ENCODE measurements at places on chromosomes 1 and 21.

- DNase-seq, result no peak
These were observed 23.2 kb downstream of the TRPM2 start for GRCh38 chr21:44376606-44377005.

DNA sequence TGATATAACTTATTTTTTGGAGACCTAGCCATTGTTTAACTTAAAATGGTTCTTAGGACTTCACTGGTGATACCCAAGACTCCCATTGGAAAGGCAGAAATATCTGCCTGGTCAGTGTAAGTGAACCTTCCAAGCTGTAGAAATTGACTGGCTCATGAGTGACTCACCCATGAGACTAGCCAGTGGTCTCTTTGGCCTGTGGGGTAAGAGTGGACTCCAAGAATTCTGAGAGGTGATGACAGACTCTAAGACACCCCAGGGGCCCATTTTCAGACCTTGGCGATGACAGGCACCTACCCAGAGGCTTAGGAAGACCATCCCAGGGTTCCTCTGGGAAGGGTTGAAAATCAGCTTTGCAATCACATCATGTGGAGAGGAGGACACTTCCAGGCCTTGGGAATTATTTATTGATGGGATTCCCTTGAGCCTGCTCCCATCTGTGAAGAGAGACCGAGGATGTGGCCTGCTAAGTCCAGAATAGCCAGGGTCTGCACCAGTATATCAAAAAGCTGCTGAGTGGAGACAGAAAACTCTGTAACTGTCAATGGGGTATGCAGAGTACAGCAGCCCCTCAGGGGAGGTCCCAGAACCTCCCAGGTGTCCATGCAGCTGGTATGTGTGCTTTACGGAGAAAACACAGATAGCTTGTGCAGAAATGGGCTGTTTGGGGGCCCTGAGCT lies 78.9 kb downstream of the KAZN start:
- DNase-seq, result no peak

DNA sequence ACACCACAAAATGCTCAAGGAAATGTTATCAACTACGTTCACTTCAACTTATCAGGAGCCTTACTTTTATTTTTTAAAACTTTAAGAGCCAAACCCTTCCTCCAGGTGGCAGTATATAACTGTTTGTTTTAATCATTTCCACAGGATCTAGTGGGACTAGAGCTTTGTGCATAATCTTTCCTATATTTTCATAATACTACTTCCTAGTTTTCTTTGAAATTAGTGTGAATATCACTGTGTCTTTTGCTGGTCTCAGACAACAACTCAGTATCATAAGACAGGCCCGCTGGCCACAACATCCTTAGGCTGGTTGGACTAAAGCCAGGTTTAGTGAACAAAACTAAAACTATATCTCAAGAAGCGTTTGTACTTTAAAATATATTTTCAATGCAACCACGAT lies 145.5 kb downstream of the TIAM1 start:
- DNase-seq, result no peak

DNA sequence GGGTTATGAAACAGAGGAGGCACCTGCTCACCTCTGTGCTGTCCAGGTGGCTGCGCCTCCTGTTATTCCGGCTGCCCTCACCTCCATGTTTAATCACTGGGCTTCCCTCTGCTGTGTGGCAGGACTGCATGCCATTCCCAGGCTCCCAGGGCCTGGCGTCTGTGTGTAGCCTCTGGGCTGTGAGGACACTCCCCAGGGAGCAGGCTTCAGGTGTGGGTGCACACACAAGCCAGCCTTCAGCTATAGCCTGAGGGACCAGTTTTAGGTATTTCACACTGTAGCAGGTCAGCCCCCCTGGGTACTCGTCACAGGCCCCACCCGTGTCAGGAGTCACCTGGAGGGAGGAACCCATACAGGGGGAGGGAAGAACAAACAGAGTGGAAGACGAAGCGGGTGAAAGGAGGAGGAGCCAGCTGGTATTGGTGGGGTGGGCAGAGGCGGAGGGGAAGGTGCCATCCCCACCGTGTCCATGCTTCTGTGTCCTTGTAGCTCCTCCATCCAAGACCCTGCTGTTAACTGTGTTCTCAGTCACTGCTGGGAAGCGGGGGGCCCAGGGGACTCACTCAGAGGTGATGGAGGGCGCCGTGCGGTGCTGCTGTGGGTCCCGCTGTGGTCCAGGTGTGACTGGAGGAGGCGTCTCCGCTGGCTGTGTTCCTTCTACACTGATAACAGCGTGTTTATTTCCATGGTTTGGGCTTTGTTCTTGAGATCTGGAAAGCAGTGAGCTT lies 158.6 kb downstream of the PGBD5 start:
- no peak for DNase-seq

DNA sequence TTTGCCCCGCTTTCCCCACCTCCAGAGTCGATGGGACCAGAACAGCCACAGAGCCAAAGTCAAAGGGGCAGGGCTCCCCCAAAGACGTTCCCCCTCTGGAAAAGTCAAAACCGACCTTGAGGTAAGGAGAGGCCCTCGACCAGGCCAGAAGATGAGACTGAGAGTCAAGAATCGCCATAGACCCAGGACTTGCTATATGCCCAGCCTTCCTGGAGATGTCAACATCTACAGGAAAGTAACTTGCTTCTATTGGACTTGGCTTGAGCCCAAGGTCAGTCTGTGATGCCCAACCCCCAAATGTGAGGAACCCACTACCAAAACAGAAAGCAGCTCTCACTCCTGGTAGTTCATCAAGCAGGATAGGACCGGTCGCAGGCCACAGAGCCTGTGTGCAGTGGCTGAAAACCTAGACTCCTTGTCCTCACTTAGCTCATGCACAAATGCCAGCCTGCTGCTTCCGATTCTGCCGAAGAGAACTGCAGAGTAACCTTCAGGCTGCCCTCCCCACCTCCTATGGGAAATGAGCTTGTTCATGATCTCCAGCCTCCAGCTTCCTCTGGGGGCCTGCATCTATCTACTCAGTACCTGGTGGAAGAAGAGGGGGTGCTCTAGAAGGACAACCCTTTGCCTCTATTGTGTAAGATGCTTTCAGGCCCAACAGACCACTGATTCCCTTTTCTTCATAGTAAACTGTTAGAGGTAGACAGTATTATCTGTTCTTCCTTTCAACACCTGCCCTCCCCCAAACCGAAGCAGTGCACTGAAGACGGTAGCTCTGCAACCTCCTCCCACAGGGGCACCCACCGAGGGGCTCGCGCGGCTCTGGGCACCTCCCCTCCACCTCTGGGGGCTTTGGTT lies 1.4 kb downstream of the ACOT7 start:
- no peak for DNase-seq

- no peak for DNase-seq
These were observed 50.1 kb upstream of the RHOU start for GRCh38 chr1:228685081-228685660.
